AG10803 (cell line): ENCODE measurements at places on chromosomes 2 and 18.

DNA sequence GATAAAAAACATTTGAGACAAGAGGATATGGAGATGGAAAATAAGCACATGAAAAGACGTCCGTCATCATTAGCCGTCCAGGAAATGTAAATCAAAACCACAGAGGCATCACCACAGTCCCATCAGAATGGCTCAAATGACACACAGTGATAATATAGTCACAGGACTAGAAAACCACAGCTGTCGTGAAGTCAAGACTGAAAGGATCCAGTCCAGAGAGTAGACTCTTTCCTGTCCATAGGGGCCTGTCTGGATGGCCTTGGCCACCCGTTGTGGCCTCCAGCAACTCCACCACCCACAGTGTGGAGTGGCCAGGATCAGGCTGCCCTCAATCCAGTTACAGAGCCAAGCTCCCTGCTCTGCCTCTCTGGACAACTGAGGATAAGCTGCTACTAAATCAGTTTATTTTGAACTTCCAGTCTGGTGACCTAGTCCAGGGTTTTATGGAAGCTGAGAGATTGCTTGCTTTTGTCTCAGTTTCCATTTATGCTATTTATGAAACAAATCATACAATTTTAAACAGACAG lies 60.4 kb downstream of the RHOB start:
- no peak for DNase-seq

- DNase-seq: no peak
Measured at GRCh38 chr18:22783245-22783644, 149.9 kb upstream of the RBBP8 start.

GRCh38 chr2:226977775-226978190 lies 141.9 kb downstream of the RHBDD1 start:
- DNase-seq: peak; percentile 46

- DNase-seq: peak; percentile 62
Measured at GRCh38 chr2:69017080-69017479, 4.1 kb downstream of the ANTXR1 start.

GRCh38 chr2:212897296-212897695 lies 254.1 kb downstream of the IKZF2 start:
- DNase-seq: peak; percentile 87

- peak; percentile 62 for DNase-seq
Measured at GRCh38 chr2:38122344-38122743, 46.4 kb upstream of the CYP1B1 start.

DNA sequence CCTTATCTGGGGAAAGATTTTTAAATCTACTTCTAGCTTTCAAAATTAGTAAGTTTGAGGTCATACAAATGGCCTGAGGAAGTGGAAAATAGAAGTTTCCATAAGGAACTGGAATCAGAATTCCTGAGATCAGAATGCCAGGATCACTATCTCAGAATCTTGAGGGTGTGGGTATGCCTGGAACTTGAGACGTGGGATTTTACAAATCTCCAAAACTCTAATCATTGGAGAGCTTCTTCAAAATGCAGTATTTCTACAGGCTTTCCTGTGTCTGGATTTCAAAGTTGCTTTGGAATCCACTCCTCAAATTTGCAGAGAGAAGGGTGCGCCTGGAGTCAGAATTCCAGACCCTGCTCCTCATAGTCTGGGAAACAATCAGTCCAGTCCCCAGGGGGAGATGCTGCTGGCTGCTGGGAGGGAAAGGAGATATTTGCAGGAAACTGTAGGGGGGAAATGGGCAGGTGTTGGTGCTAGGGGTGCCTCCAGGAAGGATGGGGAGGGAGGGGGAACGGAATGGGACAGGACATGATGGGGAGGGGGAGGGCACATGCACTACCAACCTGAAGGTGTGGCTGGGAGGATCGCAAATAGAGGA lies 31.0 kb upstream of the CATIP start:
- DNase-seq: no peak

GRCh38 chr2:223090540-223091235 lies 38.7 kb downstream of the KCNE4 start:
- DNase-seq: no peak

DNA sequence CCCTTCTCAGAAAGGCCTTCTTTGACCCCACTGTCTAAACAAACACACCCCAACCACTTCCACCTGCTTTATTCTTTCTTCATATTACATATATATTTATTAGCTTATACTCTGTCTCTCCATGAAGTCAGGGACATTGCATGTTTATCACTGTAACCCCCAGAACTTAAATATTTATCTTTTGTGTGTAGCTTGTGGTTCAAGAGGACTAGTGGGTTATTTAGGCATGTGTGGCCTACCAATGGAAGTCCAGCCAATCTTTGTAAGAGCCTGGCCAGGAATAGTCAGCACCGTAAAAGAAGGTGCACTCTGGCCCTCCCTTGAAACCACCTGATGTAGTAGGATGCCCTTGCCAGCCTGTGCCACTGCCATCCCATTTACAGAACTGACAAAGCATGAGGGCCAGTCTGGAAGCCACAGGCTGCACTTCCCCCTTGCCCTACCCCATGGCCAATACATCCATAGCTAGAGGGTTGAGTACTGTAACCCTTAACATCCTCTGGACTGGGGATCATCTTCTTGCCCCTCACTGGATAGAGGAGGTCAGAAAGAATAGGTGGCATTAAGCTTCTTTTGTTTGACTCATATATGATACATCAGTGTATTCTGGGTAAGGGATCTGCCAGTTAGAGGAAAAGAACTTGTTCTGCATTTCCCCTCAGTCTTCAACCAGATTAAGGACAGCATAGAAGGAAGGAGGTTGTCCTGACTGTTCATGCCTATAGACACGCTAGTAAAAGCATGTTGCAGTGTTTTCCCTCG lies 4.9 kb downstream of the NEMP2 start:
- DNase-seq: no peak
